ENCODE measurements at places on chromosomes 16 and 17.

DNA sequence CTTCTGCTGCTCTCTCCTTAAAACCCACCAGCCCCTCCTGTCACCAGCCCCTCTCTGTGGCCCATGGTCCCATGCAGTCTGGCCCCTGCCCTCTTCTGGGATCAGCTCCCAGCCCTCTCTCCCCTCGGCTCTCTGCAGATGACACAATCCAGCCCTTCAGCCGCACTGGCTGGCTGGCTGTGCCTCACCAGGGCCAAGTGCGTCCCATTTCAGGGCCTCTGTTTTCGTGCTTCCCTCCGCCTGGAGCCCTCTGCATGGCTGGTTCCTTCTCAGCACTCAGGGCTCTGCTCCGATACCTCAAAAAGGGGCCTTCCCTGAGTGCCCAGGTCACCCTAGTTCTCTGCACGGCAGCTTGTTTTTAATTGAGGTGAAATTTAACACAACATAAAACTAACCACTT, 124.3 kb downstream of the SOCS1 start:
- DNase-seq: no peak

DNA sequence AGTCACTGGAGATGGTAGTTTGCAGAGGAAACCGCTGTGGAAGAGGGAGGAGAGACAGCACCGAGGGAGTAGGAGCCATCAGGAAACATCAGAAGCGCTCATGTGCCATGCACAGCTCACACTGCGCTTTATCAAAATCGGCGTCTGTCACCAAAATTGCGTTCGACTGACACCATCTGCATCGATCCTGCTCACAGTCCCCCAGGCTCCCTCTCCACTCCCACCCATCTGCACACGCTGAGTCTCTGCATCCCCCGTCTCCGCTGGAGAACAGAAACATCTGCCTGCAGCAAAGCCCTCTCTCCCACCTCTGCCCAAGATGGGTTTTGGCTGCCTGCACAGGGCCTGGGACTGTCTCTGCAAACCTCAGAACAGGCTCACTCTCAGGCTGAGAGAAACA, 187.5 kb upstream of the RPL38 start:
- DNase-seq: no peak

DNA sequence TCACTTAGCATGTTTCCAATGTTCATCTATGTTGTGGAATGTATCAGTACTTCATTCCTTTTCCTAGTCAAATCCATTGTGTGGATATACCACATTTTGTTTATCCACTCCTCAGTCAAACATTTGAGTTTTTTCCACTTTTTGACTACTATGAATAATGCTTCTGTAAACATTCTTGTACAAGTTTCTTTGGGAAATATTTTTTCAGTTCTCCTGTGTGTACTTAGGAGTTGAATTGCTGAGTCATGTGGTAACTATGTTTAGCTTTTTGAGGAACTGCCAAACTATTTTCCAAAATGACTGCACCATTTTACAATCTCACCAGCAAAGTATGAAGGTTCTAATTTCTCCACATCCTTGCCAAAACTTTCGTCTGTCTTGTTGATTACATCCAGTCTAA, 223.7 kb upstream of the AXIN2 start:
- peak; percentile 98 for DNase-seq

- DNase-seq: peak; percentile 86
These were observed 2.7 kb upstream of the TANC2 start for GRCh38 chr17:62963296-62963695.

GRCh38 chr17:750431-751037, 1.5 kb downstream of the GEMIN4 start:
- no peak for DNase-seq

- DNase-seq: peak; percentile 47
These were observed 60.2 kb upstream of the ADORA2B start for GRCh38 chr17:15884731-15885130.

DNA sequence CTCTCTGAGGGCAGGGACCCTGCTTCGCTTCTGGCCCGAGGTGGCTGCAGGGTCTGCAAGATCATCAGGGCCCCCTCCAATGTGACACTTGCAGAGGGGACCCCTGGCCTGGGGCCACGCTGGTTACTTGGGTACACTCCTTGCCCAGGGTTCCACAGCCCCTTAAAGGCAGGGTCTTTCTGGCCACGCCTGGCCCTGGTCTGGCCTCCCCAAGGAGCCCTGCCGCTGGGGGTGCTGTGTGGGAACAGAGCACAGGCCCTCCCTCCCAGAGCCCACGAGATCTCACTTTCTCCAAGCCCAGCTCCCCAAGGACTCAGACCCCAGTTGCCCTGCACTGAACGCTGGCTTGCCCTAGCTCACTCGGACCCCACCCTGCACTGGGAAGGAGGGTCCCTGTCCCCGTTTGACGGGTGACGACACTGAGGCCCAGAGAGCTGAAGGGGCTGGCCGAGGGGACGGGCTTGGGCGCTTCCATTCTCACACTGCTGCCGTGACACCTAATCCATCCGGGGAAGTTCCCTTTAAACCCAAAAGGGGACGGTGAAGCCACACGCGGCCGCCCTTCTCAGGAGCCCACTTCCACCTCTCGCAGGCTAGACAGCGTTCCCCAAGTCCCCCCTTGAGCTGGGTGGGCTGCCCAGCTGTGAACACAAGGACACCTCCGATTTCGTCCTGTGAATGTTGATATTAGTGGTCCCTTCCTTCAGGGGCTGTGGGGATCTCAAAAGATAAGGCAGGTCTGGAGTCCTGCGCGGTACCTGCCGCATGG, 26.9 kb upstream of the OSGIN1 start:
- DNase-seq: no peak

DNA sequence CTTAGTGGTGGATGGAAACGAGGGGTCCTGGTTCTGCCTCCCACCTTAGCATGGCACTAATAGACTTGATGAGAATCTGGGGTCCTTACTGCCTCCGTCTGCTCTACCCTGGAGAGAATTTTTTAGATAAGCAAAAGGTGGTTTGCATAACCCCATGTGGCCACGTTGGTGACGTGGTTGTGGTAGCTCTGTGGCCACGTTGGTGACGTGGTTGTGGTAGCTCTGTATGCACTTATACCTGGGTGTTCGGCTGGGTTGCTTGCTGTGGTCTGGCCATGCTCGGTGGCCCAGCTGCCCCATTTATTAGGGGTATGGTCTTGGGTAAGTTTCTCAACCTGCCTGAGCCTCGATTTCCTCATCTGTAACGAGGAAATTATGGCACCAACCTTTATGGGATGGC, 13.0 kb downstream of the SPIRE2 start:
- DNase-seq: no peak

- DNase-seq: no peak
These were observed 73.8 kb downstream of the C17orf58 start for GRCh38 chr17:67922503-67922902.

GRCh38 chr17:14366199-14366598, 65.3 kb downstream of the HS3ST3B1 start:
- peak; percentile 64 for DNase-seq

- DNase-seq: no peak
These were observed 15.9 kb downstream of the PEMT start for GRCh38 chr17:17575360-17576251.

GRCh38 chr17:58039975-58040374, 32.9 kb upstream of the SRSF1 start:
- no peak for DNase-seq

DNA sequence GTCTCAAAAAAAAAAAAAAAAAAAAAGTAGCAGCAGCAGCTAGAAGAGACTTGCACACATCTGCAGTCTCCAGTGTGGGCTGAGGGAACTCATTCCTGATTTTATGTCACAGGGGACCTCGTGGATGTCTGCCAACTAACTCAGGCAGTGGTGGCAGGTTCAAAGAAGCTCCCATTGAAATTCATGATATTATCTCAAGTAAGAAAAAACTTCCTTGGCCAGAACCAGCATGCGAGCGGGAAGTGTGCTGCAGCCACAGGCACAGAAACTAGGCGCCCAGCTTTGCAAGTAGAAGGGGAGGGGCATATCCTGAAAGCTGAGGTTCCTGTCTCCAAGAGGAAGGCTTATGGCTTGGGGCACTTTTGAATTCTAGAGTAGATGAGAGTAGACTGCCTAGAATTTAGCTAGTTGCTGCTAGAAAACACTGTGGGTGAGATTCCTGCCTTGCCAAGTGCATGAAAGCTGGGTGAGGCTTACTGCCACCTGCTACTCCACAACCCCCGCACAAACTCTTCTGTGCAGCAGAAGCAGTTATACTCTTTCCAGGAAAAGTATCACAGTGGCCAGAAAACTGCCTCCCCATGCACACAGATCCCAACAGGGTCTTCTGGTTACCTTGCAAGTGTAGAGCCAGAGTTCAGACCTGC, 603.8 kb upstream of the CA10 start:
- DNase-seq: no peak

GRCh38 chr16:24736758-24737157, 7.3 kb downstream of the TNRC6A start:
- DNase-seq: no peak

DNA sequence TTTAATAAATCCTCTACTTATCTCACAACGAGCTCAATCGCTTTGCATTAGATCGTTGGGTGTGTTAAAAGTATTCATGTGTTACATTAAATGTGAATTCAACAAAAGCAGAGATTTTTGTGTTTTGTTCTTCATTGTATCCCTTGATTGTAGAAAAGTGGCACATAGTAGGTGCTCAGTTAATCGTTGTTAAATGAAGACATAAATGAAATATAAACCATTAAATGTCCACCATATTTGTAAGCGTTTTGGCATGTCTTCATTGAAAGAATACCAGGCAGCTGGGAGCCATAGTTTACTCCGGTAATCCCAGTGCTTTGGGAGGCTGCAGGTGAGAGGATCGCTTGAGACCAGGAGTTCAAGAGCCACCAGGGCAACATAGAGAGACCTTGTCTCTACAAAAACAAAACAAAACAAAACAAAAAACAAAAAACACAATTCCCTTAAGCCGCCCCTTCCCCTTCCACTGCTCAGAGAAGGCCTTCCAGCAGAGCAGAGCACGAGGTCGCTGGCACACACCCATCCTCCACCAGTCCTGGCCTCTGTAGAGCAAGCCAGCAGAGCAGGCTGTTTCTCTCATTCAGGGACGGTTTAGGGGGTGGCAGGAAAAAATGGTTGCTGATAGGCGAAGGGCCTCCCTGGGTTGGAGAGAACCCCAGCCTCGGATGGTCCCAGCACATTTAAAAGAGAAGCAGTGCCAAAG, 673 bp upstream of the CHD9 start:
- peak; percentile 24 for DNase-seq

DNA sequence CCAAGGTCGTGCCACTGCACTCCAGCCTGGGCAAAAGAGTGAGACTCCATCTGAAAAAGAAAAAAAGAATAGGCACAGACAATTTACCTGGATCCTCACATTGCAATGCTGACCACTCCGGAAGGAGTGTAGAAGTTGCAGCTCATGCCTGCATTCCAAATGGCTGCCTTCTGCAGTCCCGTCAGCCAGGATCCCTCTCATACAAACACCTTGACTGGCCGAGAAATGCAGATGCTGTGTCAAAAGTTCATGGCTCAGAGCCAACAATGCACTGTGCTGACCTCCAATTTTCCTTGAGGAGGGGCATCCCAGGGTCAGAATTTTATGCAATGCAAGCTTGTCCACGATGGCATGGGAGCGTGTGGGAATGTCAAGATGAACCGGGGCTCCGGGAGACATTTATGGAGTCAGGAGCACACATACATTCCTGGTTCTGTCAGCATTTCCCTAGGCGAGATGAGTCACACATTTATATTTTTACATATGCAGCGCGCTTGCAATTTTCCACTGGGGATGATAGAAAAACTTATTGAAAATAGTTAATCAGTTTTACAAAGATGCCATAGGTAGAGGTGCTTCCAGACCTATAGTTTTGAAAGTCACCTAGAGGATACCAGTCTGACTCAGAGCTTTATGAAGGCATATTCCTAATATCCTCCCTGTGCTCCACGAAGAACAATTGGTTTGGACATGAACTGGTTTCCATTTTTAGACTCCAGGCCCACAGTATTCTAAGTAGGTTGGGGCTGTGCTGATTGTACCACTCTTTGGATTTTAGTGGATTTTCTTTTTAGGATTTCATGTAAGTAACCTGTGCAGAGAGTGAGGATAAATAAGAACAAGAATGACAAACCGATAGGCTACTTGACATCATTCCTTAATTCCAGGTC, 614.6 kb downstream of the MAF start:
- peak; percentile 5 for DNase-seq

DNA sequence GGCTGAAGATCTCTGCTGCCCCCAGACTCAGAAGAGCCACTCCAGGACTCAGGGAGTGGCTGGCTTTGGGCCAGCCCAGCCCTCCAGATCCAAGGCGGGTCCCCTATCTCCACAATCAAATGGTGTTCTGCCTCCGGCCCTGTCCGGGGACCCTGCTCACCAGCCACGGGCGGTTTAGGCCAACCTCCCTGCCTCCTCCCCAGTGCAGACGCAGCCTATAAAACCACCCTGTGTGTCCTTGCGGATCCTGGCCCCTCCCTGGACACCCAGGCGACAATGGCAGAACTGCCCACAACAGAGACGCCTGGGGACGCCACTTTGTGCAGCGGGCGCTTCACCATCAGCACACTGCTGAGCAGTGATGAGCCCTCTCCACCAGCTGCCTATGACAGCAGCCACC, at the start of gene SLC12A3:
SLC12A3 (plus strand) TSS at position 248 of the 400 bp plus-strand sequence; CDS start at position 277, 29 bp downstream.
- DNase-seq: no peak

GRCh38 chr17:19305256-19305655, 57.3 kb downstream of the B9D1 start:
- no peak for DNase-seq

- no peak for DNase-seq
These were observed 12.3 kb upstream of the SPAG9 start for GRCh38 chr17:51132964-51133319.

DNA sequence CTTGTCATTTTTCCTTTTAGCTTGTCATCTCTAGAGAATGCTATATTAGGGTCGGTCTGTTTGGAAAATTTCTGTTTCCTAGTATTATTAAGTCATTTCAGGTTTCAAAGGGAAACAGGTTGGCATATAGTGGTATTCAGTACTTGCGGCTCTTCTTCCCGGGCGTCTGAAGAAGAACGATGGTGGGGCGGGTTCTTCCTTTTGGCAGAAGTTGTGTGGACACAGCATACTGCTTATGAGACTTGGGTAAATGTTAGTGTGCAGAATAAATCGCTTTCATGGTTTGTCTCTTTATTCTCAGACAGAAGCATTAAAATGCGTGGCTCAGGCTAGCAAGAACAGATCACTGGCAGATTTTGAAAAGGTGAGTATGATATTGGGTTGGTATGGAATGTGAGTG, 9.6 kb upstream of the CDK5R1 start:
- no peak for DNase-seq

GRCh38 chr17:77144227-77144626, 3.5 kb downstream of the SEC14L1 start:
- DNase-seq: no peak

DNA sequence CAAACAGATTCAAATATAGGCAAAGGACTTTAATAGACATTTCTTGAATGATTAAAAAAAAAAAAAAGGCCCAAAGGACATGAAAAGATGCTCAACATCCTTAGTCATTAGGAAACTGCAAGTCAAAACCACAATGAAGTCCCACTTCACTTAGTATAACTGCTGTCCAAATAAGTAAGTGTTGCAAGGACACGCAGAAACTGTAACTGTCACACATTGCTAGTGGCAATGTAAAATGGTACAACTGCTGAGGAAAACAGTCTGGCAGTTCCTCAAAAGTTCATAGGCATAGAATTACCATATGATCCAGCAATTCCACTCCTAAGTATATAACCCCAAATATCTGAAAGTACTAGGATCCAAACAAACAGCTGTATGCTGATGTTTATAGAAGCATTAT, 112.7 kb downstream of the BRIP1 start:
- DNase-seq: no peak

All from fibroblast of skin of right biceps (primary cell).